Kidney epithelial cell (primary cell): ENCODE measurements at places on chromosomes 12 and 14. TPM values are rescaled to one million over a fixed set of nuclear protein-coding genes. Genes with fewer than 3 reads are reported as not detected.

LIMA1 gene
- total RNA-seq = 89.0 and 96.0 TPM in 2 replicates

PTPRO gene
- total RNA-seq = 3.7 and 5.4 TPM in 2 replicates

C12orf60 gene
- 4.7 and 4.9 TPM in 2 replicates for total RNA-seq

COX8C gene
- total RNA-seq = not detected in 2 replicates

GZMB gene
- total RNA-seq = not detected in 2 replicates

CCDC198 gene
- 14.7 and 19.4 TPM in 2 replicates for total RNA-seq

DDX11 gene
- total RNA-seq = 37.3 and 38.2 TPM in 2 replicates

CYP27B1 gene
- total RNA-seq = 4.3 and 5.2 TPM in 2 replicates

RERGL gene
- total RNA-seq = not detected in 2 replicates

DNA sequence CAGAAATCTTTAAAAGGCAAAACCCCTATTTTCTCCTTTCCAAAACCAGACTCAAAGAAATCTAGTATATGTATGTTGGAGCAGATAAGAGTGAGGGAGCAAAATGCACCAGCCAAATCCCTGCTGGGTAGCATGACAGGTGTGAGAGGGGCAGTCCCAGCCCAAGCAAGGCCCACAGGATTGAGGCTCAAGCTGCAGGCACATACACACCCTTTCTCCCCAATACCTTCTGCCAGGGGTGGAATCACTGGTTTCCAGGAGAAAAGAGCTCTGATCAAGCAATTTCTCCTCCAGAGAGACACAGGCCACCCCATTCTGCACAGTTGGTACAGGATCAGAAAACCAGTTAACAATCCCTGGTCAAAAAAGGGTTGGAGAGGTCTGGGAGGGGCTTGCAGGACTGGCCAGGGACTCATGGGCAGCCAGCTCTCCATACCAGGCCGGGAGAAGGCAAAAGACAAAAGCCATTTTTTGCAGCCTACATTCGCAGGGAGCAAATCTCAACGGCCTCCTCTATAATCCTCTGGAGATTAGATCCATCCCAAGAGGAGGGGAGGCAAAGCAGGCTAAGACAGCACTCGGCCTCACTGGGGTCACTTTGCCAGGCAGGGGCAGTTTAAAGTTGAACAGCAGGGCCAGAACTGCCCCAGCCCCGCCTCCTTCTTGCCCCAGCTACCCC, 2.1 kb downstream of the KMT2D start:
- no peak for DNase-seq

- no peak for DNase-seq
These were observed 281.1 kb upstream of the AMIGO2 start for GRCh38 chr12:47360771-47361388.

DNA sequence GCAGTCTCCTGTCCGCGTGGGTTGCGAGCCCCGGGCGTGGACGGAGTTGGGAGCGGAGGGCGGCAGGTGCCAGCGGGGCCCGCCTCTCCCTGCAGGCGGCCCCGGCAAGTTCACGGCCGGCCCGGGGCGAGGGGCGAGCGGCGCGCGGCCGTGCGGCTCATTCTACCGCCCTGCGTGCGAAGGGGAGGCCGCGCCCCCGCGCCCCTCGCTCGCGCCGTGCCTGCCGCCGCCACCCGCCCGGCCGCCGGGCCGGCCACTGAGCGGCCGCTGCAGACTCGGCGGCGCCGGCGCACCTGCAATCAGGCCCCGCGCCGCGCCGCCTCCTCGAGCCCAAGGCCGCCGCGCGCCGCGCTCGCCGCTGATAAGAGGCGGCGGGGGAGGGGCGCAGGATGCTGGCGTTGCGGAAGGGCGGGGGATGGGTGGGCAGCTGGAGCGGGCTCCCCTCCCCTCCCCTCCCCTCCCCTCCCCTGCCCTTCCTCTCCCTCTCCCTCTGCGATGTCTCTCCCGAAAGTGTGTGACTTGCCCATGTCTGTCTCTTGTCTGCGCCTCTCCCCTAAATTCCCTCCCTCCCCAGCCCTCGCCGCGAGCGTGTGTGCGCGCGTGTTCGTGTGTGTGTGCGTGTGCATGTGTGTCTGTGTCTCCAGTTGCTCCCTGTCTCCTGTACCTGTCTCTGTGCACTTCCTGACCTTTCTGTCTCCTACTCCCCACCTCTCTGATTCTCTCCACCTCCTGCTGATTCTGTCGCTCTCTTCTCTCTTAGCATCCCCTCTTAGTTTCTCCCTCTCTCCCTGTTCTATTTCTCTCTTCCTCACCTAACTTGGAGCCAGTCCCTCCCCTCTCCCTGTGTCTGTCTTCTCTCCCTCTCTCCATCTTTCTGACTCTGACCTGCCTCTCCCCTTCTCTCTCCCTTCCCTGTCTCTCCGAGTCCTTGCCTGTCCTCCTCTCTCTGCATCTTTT, 768.1 kb upstream of the TBX3 start:
- DNase-seq = no peak

GRCh38 chr12:79408689-79409088, 282.1 kb downstream of the PAWR start:
- no peak for DNase-seq

- no peak for DNase-seq
These were observed 225.0 kb upstream of the G2E3 start for GRCh38 chr14:30333934-30334333.

GRCh38 chr12:18868717-18869116, 130.8 kb downstream of the CAPZA3 start:
- no peak for DNase-seq

DNA sequence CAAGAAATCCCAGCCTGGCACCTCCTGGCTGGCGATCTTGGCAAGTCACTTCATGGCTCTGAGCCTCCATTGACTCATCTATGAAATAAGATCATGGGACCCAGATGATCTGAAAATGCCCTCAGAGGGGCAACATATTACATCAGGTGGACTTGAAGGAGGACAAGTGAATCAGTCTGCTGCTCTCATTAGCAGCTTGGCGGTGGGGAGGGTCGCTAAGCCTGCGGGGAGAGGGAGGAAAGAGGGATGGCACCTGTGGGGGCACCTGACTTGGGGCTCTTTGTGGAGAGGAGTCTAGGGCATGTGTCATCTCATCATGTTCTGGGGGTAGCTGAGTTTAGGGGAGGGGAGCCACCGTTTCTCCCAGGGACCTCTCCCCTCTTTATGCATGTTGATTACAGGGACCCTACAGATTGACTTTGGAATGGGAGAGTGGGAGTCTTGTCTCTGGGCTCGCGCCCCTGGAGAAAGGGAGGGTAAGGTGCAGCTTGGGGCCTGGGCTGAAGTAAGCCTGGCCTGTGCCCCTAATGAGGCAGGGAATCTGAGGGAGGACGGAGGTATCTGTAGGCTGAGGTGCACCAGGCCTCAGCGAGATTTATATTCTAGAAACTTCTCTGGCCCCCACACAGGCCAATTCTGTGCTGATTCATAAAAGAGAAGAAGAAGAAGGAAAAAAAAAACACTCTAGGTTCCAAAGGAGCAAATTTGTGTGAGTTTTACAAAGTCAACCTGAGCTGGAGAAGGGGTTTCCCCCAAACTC, 29.3 kb upstream of the BATF start:
- no peak for DNase-seq

DNA sequence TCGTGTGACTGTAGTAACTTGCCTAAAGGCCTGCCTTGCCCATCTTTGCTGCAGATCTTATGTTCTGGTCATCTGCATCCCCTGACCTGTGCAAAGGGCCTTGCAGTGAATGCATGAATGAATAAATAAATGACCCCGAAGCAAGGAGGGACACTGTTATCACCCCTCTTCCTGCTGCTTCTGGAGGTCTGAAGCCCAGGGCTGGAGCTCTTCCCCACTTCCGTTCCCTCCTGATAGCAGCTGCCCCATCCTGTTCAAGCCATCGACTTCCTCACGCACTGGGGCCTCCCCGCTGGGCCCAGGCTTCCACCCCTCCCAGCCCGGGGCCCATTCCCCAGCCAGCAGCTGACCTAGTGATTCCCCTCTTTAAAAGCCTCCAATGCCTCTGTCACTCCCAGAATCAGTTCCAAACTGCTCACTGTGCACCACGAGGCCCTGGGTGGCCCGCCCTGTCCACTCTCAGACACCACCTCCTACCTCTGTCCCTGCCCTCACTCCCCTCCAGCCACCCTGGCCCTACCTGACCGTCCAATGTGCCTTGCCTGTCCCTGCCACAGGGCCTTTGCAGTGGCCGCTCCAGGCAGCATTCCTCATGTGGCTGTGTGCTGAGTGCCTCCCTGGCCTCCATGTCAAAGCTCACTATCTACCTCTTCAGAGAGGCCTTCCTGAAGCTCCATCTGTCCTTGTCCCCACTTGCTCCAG, 78.6 kb downstream of the SCARB1 start:
- DNase-seq = no peak
